ENCODE measurements at places on chromosomes 4 and X. TPM values are rescaled to one million over a fixed set of nuclear protein-coding genes. Genes with fewer than 3 reads are reported as not detected.
A peak's percentile ranks its signal among the peaks of the same experiment; 100 is the strongest.

Gene NDST3
- total RNA-seq: 0.70 TPM

Gene SLC25A53
- 1.3 TPM for total RNA-seq

Gene USP26
- not detected for total RNA-seq

Gene AFF2
- total RNA-seq: 14.6 TPM

- H3K4me3 ChIP-seq: no peak overlapping the region
- DNase-seq: no peak
- H3K27ac ChIP-seq: no peak overlapping the region
- H3K4me1 ChIP-seq: no peaks in the 10 kb centered on the region
- no peaks in the 10 kb centered on the region for H3K27me3 ChIP-seq
- H3K36me3 ChIP-seq: no peaks in the 10 kb centered on the region
Measured at GRCh38 chr4:65383589-65384305, 286.5 kb downstream of the EPHA5 start.

GRCh38 chr4:77025643-77026321 lies 50.0 kb downstream of the CCNI start:
- peaks cover 66% of the 10 kb centered on the region for H3K36me3 ChIP-seq
- no peak for DNase-seq
- no peak overlapping the region for H3K27ac ChIP-seq
- no peaks in the 10 kb centered on the region for H3K27me3 ChIP-seq
- peaks cover 6% of the 10 kb centered on the region for H3K4me1 ChIP-seq

DNA sequence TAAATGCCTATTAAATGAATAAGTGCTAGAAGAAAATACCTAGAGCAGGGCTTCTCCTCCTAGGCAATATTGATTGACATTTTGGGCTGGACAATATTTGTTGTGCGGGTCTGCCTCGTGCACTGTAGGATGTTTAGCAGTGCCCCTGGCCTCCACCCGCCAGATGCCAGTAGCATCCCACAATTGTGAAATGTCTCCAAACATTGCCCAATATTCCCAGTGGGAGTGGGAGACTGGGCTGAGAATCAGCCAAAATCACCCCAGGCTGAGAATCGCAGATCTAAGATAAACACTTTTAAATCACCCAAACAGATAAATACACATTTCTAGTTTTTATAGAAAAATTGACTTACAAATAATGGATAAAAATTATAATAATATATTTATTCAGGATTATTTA lies 916.2 kb upstream of the LCORL start:
- H3K4me1 ChIP-seq: peaks cover 2% of the 10 kb centered on the region
- no peaks in the 10 kb centered on the region for H3K27me3 ChIP-seq
- no peaks in the 10 kb centered on the region for H3K36me3 ChIP-seq
- H3K27ac ChIP-seq: no peak overlapping the region
- DNase-seq: no peak

DNA sequence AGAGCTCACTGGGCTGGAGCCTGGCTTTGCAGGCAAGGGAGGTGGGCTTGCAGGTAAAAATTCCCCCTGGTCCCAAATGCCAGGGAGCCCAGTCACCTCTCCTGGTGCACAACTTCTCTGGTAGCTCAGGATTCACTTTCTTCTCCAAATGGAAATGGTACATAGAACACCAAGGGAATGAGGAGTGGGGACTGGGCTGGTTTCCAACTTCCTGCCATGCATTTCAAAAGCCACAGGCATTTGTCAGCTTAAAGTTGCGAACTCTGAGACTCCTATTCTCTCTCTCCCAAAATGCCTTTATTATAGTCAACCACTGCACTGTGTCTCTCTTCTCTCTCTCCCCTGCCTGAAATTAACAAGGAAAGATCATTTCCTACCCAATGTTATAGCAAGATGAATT lies 177.3 kb downstream of the GRIA3 start:
- no peak for DNase-seq
- no peaks in the 10 kb centered on the region for H3K27me3 ChIP-seq
- H3K36me3 ChIP-seq: no peaks in the 10 kb centered on the region
- peaks cover 5% of the 10 kb centered on the region for H3K4me1 ChIP-seq

DNA sequence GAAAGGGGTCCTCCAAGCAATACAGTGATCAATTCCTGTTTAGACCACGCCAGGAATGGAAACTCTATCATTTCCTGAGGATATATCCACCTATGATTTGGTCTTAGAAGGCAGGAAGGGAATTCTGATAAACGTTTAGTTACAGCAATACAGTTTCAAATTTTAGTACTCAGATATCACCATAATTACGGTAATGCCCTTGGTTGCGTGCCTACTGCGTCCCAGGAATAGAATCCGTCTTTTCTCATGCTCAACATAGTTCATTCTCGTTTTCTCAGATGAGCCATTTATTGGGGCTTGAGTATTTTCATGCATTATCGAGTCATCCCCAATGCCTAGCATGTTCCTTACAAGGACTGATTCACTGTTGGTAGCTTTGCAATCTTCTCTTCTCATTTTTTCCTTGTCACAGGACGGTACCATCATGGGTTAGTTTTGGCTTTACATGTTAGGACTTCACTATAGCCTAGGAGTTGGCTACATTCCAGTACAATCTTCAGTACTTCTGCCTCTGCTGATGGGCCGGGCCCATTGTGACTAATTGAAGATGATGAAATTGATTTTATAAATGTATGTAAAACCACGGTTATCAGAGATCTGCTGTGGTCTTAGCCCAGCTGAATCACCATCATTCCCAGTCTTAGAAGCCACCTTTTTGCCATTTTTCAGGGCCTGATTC lies 4.4 kb upstream of the PRKX start:
- no peak for DNase-seq
- no peaks in the 10 kb centered on the region for H3K27me3 ChIP-seq
- H3K4me1 ChIP-seq: no peaks in the 10 kb centered on the region
- H3K36me3 ChIP-seq: no peaks in the 10 kb centered on the region
- no peak overlapping the region for H3K27ac ChIP-seq

GRCh38 chr4:80989921-80990544 lies 40.5 kb upstream of the BMP3 start:
- H3K4me3 ChIP-seq: no peak overlapping the region
- H3K4me1 ChIP-seq: no peaks in the 10 kb centered on the region
- H3K27me3 ChIP-seq: no peaks in the 10 kb centered on the region
- no peaks in the 10 kb centered on the region for H3K36me3 ChIP-seq
- DNase-seq: no peak

DNA sequence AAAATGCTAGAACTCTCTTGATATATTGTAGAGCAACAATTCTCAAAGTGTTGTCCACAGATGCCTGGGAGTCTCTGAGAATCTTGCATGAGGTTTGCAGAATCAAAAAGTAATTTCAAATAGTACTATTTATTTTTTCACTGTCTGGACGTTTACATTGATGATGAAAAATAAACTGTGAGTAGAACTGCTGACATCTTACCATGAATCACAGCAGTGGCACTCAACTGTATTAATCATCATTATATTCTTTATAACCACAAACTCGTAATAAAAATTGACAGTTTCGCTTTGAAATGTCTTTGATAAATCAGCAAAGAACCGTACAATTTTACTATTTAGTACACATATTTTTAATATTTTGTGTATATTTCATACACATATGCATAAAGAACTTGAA lies 94.5 kb downstream of the NAF1 start:
- no peaks in the 10 kb centered on the region for H3K4me1 ChIP-seq
- H3K36me3 ChIP-seq: peaks cover 2% of the 10 kb centered on the region

DNA sequence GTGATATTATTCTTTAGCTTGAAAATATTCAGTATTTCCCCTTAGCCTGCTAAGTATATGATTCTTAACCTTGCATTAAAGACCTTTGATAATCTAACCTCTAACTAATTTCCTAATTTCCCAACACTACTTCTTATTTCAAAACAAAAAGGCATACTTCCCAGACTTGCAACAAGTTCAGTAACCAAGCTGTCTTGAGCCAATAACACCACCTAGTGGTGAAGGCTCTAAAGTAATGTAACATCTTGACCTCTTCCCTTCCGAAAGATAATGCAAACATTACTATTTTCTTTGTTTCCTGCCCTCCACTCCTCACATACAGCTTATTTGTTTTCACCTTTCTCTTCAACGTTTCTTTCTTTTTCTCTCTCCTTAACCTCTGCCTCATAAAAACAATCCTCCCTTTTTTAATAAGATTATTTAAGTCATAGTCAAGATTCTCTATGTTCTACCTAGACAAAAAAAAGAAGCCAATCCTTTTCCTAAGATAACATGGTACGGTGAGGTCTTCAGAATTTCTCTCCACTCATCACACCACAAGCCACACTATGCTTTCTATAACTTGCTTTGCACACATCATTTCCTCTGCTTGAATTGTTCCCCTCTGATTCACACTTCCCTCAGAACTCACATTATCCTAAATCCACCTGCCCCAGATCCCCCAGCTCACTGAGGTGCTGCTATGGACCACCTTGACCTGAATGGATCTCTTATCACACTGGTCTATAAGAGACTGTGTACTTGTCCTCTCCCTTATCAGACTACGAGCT lies 3.5 kb downstream of the FAT1 start:
- H3K27me3 ChIP-seq: no peaks in the 10 kb centered on the region
- peaks cover 17% of the 10 kb centered on the region for H3K36me3 ChIP-seq
- no peak overlapping the region for H3K27ac ChIP-seq
- H3K4me3 ChIP-seq: no peak overlapping the region
- DNase-seq: no peak

GRCh38 chr4:85527815-85528214 lies 52.9 kb downstream of the ARHGAP24 start:
- no peak overlapping the region for H3K27ac ChIP-seq
- H3K4me3 ChIP-seq: no peak overlapping the region
- no peaks in the 10 kb centered on the region for H3K4me1 ChIP-seq
- no peaks in the 10 kb centered on the region for H3K36me3 ChIP-seq

DNA sequence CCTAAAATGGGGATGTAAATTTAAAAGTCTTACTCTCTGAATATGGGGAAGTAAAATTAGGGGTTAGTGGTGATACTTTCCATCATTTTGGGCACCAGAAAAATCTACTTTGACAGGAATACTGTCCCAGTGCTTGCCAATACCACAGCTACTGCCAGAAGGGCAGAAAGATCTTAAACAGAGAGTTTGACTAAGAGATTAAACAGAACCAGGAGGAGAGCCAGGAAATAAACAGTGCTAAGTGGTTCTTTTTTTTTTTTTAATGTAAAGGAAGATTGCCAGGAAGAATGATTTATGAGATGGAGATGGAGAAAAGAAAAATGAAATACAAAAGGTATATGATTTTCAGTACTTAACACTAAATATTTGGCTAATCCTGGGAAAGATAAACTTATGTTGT lies 126.8 kb downstream of the RTL3 start:
- H3K27me3 ChIP-seq: no peaks in the 10 kb centered on the region
- H3K4me3 ChIP-seq: no peak overlapping the region
- DNase-seq: no peak
- no peak overlapping the region for H3K27ac ChIP-seq
- H3K36me3 ChIP-seq: no peaks in the 10 kb centered on the region

DNA sequence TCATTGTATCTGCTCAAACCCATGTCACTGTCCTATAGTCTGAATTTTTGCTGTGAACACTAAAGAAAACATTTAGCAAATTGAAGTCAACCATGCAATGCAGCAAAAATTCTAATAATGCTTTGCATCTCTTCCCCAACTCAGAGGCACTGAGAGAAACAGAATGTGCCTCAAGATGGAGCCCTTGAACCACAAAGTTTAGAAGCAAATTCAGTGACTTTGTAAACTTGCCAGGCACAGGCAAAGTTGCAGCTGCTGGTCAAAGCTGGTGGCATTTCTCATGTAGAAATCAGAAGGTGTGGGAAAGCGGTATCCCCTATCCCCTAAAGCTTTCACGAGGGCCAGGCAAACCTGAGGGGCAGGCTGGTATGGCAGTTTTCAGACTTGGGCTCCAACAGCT lies 121.7 kb upstream of the DIPK2B start:
- no peaks in the 10 kb centered on the region for H3K4me1 ChIP-seq
- H3K36me3 ChIP-seq: peaks cover 3% of the 10 kb centered on the region
- no peak overlapping the region for H3K27ac ChIP-seq
- H3K4me3 ChIP-seq: no peak overlapping the region

DNA sequence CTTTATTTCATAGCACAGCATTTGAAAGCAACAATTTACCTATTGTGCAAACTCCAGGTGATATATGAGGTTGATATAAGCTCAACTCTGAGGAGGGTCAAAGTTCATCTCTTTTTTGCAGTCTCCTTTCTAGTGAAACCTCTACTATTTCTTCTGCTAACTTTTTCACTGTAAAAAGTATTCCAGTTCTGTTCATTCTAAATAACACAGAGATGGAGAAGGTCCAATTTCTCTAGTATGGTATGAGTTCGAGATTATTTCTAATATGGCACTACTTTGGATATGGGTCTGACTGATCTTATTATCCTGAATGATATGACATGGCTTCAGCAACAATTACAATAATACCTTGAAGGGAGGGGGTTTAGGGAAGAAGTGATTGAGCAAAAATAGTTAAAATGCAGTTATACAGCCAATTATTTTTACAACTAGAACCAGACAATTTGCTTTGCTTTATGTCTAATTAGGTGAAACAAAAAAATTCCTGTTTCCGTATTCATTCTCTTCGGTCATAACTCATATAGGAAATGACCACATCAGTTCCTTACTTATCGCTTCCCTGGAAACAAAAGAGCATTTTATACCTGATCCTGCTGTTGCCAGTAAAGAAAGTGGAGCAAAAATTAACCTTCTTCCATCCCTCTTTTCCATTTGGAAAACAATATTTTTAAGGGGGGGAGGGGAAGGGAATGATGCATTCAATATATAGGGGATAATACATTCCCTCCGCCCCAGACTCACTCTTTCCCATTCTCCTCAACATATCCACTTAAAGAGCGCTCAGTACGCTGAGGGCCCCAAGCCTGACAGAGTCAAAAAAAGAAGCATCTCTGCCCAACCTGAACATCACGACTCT lies 1.0 kb downstream of the TBC1D9 start:
- H3K27ac ChIP-seq: no peak overlapping the region
- DNase-seq: no peak
- H3K27me3 ChIP-seq: peaks cover 31% of the 10 kb centered on the region
- H3K4me3 ChIP-seq: peak overlapping the region; percentile 56
- no peaks in the 10 kb centered on the region for H3K4me1 ChIP-seq

- H3K27ac ChIP-seq: peak overlapping the region; percentile 67
- no peaks in the 10 kb centered on the region for H3K4me1 ChIP-seq
- peaks cover 6% of the 10 kb centered on the region for H3K36me3 ChIP-seq
- DNase-seq: no peak
Measured at GRCh38 chr4:31291238-31291637, 571.1 kb downstream of the PCDH7 start.

- no peaks in the 10 kb centered on the region for H3K27me3 ChIP-seq
- peaks cover 5% of the 10 kb centered on the region for H3K36me3 ChIP-seq
- peaks cover 6% of the 10 kb centered on the region for H3K4me1 ChIP-seq
- peak overlapping the region; percentile 1 for H3K4me3 ChIP-seq
- no peak for DNase-seq
Measured at GRCh38 chrX:114075073-114075673, 508.7 kb upstream of the HTR2C start.
